ENCODE measurements at places on chromosomes 6 and 20. TPM values are rescaled to one million over a fixed set of nuclear protein-coding genes. Genes with fewer than 3 reads are reported as not detected.

Gene LY6G6F
- total RNA-seq = not detected

Gene MAPK14
- total RNA-seq = 69.8 TPM

Gene HLA-DRB5
- total RNA-seq = not detected

Gene ARFGEF3
- 1.7 TPM for total RNA-seq

Gene CD83
- 1.2 TPM for total RNA-seq

Gene PTCHD4
- total RNA-seq = 1.5 TPM

Gene NKAPL
- 1.9 TPM for total RNA-seq

Gene STAU1
- 45.1 TPM for total RNA-seq

Gene NRSN1
- total RNA-seq = not detected

Gene CASS4
- 0.77 TPM for total RNA-seq

Gene SULF2
- total RNA-seq = 2.0 TPM

Gene HCK
- total RNA-seq = not detected

Gene ABRACL
- 31.6 TPM for total RNA-seq

Gene XKR7
- not detected for total RNA-seq

Gene TBXT
- not detected for total RNA-seq

Gene NCOA3
- total RNA-seq = 24.8 TPM

Gene MLN
- not detected for total RNA-seq

Gene BMP2
- total RNA-seq = 5.0 TPM

Gene FNDC1
- under 0.01 TPM for total RNA-seq

Gene PM20D2
- total RNA-seq = 8.2 TPM

Gene EEF1A2
- total RNA-seq = 0.33 TPM

Gene LY6G6C
- total RNA-seq = not detected

Gene GPLD1
- 0.87 TPM for total RNA-seq

Gene CEP85L
- 20.4 TPM for total RNA-seq

Gene RWDD2A
- 5.5 TPM for total RNA-seq

Gene SEL1L2
- not detected for total RNA-seq

Gene FAM184A
- total RNA-seq = 1.1 TPM

Gene TREM1
- 0.66 TPM for total RNA-seq

Gene SLC17A1
- not detected for total RNA-seq

Gene C20orf144
- total RNA-seq = 0.11 TPM

Gene SAYSD1
- 14.1 TPM for total RNA-seq

Gene SYNDIG1
- total RNA-seq = 0.33 TPM

Gene TFAP2C
- 9.5 TPM for total RNA-seq

Gene SLC35B2
- 94.2 TPM for total RNA-seq

Gene CAPN11
- total RNA-seq = not detected

Gene SYCP2L
- not detected for total RNA-seq

Gene DNAH8
- total RNA-seq = 0.12 TPM
